CMK (cell line): ENCODE measurements at places on chromosomes 3 and 15.

DNA sequence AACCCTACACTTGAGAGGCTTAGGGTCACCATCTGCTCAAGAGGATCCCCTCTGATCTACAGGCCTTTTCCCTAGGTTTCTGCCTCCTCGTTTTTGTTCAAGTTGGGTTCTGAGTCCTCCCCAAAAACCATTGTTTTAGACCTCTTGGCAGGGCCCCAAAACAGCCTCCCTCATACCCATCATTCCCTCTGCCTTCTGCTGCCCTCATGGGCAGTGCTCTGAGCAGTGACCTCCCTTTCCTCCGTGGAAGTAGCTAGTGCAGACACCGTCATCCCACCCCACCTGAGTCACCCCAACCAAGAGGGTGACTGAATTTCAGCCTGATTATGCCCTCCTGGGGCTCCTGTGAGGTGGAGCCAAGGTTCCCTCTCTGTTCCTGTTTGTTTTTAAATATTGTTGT, 92.0 kb downstream of the RBPMS2 start:
- DNase-seq, result no peak

GRCh38 chr3:141969711-141970110, 93.3 kb downstream of the ATP1B3 start:
- DNase-seq, result no peak

GRCh38 chr3:52633786-52634185, 51.9 kb downstream of the PBRM1 start:
- no peak for DNase-seq

DNA sequence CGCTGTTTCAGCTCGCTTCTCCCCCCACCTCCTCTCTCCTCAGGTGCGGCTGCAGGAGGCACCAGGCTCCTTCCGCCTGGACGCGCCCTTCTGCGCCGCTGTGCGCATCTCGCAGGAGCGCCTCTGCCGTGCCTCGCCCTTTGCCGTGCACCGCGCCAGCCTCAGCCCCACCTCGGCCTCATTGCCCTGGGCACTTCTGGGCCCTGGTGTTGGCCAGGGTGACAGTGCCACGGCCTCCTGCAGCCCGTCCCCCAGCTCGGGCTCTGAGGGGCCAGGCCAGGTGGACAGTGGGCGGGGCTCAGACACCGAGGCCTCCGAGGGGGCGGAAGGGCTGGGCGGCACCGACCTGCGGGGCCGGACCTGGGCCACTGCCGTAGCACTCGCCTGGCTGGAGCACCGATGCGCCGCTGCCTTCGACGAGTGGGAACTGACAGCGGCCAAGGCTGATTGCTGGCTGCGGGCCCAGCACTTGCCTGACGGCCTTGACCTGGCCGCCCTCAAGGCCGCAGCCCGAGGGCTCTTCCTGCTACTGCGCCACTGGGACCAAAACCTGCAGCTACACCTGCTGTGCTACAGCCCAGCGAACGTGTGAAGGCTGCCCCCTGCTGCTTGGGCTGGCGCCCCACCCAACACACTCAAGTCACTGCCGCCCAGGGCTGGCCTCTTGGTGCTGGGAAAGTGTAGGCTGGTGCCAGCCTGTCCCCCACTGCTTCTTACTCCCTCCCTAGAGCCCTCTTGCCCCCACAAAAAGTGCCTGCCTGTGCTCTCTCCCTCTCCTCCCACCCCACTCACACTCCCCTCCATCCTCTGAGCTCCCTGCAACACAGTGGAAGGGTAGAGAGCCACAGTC, 7.1 kb downstream of the ALG3 start:
- no peak for DNase-seq
